ENCODE measurements at places on chromosomes 6 and 20.

GRCh38 chr20:12291386-12291785 lies 373.7 kb downstream of the BTBD3 start:
- no peak for DNase-seq

DNA sequence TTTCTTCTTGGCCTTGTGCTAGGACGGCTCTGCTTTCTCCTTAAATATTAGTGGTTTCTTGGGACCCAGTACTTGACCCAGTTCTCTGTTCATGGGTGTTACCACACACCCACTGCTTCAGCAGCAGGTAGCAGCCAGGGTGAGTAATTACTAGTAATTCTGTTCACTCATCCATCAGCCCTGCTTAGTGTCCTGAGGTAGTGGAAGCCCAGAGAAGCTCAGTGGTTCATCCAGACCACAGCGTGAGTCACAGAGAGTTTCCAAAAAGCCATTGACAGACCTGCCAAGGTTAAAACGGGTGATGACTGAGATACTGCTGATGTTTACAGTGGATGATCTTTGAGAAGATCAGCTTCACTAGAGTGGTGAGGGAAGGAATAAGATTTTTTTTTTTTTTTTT lies 51.7 kb upstream of the HINT3 start:
- DNase-seq = no peak

DNA sequence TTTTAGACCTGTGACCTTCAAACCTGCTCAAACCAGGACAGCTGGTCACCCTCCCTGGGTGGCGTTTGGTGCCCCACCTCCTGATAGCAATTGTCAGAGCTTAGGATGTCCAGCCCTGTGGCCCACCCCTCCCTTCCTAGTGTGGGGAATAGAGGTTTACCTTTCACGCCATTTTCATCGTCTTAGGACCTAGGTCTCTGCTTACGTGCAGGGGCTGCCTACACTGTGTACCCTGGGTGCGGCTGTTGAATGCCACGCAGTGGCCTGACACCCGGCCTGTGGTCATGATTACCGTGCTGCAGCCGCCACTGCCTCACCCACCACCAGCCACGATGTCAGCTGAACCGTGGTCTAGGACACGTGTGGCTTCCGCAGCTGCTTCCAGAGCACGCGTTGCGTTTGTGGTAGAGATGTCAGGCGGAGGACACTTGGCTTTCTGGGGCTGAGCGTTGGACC lies 157.3 kb downstream of the DTNBP1 start:
- DNase-seq = no peak

DNA sequence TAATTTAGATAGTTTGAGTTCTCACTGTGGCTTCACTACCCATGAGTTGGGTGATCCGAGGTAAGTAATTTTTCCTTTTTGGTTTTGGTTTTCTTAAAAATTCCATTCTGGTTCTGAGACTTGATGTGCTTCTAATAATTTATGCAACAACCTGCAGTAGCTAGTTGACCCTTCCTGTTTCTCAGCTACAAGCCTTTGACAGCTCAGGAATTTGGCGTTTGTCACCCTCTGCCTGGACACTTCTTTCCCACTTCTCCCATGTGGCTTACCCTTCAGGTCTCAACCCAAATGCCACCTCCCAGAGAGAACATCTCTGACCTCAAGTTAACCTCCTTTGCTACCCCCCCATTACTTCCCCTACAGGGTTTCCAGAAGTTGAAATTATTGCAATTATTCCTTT lies 49.7 kb upstream of the TSHZ2 start:
- DNase-seq = no peak

GRCh38 chr6:100194535-100194934 lies 200.5 kb upstream of the MCHR2 start:
- DNase-seq = no peak

GRCh38 chr6:1065986-1066385 lies 245.9 kb upstream of the FOXQ1 start:
- no peak for DNase-seq

- DNase-seq = no peak
Observed at GRCh38 chr6:4672772-4673171, 103.4 kb upstream of the CDYL start.

DNA sequence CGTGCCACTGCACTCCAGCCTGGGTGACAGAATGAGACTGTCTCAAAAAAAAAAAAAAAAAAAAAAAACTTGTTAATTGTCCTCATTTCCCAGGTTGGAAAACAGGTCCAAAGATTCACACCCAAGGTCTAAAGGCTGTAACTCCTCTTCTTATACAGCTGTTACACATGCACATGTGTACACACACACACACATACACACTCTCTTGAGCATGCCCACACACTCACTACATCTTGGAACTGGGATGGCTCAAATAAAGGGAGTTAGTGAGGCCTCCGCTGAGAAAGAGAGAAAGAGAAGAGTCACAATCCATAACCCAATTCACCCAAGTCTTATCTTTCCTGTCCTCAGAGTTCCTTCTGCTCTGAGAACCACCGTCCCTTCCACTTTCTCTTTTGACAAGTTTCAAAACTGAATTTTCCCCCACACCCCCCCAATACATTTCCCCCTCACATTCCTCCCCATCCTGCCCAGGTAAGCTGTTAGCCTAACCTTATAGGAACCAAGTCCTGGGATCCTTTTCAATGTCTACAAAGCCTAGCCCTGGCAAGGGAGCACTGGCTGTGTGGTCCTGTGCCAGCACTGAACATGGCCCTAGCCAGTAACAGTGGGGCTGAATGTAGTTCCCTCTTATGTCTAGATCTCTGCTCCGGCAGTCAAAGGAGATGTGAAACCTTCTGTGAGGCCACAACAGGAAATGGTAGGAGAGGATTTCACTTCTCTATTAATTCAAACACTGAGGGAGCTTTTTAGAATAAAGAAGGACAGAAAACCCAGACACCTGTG lies 3.2 kb upstream of the HLA-DMB start:
- no peak for DNase-seq

- DNase-seq = no peak
Observed at GRCh38 chr20:34222208-34222607, 19.0 kb upstream of the ASIP start.

DNA sequence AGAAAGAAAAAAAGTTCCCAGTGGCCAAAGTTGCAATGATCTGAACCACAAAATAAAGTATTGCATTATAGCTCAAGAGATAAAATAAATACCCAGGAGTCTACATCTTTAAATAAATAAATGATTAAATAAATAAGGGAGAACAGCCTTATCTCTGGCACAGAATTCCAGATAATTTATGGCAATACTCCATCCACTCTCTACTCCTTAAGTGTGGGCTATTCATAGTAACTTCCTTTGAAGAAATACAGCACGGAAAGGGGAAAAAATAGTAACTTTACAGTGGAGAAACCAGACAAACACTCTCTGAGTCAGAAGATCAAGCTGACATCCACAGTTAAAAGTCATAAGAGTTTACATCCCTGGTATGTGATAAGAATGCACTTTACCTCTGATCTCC lies 11.6 kb downstream of the AURKA start:
- no peak for DNase-seq

GRCh38 chr6:27128311-27129094 lies 119.0 kb upstream of the PRSS16 start:
- no peak for DNase-seq

DNA sequence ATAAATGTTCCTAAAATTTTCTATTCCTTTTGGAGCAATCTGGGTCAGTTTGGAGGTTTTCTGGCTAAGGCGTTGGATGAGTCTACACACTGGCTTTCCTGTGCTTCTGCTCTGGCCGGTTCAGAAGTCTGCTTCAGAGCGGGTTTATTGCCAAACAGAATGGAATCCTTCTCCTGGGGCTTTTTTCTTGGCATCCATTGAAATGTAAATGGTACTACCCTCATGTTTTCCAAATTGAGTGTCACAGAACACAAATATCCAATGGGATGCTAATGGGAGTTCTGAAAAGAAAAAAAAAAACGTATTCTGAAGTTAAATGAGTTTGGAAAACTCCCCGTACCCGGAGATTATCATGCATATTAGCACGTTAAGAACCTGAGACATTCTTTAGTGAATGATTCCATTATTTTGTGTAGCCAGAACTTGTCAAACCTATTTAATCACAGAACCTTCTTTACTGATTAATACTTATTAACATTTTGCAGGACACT lies 930.3 kb downstream of the QKI start:
- DNase-seq = no peak

DNA sequence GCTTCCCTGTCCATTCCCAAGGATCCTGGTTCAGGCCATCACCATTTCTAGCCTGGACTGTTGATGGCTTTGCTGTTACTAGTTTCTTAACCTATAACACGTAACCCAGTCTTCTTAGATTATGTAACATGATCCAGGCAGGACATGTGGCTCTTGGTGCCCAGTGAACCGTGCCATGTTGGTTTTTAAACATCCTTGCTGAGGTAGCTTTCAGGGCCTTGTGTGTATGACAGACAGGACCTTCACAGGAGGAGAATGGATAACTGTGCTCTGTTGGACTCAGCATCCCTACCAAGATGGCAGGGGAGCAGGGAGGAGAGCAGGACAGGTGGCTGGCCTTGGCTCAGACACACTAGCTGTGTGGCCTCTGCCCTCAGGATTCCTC lies 46.8 kb downstream of the PANK2 start:
- no peak for DNase-seq

DNA sequence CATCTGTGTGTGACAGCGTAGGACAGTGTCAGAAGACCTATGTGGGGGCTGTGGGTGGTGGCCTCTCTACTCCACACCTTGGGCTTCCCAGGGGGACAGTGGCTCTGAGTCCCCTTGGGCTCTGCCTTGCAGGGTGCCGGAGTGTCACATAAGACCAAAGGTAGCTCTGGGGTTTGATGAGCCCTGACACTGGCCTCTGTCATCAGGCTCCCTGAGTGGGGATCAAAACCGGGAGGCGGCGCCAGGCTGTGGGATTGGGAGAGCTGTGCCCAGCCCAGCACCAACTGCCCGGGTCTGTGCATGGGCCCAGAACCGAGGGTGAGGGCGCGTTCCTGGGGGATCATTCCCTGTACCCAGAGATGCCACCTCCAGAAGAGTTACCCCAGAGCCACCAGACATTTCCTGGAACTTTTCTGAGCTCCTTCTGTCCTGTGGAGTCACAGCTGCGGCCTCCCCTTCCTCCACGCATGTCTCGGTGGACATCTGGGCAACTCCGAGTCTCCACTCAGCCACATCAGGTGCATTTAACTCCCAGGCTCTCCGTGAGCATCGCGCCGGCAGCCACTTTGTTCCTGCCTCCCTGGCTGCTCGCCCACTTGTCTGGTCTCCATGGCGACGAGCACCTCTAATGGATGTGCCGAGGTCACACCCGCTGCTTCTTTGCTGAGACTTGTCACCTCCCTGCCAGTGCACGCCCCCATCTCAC lies 94.7 kb downstream of the TMEM242 start:
- no peak for DNase-seq

DNA sequence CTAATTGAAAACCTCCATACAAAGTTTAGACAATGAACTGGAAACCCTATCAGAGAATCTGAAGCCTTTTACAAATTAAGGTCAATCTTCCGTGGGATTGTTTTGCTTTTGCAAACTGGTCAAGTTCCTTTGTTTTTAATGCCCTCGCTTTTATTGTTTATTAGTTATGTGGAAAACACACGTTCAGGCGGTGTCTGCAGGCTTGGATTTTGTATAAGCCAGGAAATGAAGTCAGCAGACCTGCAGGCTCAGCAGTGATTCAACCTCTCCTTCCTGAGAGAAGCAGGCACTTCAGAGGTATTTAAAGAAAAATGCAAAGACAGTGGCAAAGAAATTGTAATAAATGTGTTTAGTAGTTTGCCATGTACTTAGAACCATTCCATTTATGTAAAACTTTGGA lies 103.4 kb upstream of the PDE10A start:
- no peak for DNase-seq

DNA sequence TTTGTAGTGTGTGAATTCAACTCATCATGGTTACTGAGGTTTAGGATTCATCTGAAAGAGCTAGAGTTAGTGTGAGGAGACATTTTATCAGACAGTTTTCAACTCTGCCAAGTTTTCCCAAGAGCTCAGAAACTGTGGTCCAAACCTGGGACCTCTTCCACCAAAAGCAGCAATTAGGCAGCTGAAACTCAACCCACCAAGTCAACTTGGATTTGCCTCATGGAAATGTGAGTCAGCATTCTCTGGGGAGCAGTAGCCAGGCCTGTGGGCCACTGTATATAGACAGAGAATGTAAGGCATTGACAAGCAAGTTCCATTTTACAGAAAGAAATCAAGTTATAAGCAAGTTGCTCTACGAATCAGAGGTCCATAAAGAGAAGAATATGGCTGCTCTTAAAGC lies 178.8 kb upstream of the HDDC2 start:
- DNase-seq = no peak

DNA sequence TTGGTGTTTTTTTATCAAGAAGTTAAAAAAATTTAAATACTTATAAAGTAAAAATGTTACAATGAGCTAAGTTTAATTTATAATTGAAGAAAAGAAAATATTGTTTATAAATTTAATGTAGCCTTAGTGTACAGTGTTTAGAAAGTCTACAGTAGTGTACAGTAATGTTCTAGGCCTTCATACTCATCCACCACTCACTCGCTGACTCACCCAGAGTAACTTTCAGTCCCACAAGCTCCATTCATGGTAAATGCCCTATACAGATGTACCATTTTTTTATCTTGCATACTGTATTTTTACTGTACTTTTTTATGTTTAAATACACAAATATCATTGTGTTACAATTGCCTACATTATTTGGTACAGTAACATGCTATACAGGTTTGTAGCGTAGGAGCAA lies 26.0 kb downstream of the HTR1E start:
- no peak for DNase-seq

DNA sequence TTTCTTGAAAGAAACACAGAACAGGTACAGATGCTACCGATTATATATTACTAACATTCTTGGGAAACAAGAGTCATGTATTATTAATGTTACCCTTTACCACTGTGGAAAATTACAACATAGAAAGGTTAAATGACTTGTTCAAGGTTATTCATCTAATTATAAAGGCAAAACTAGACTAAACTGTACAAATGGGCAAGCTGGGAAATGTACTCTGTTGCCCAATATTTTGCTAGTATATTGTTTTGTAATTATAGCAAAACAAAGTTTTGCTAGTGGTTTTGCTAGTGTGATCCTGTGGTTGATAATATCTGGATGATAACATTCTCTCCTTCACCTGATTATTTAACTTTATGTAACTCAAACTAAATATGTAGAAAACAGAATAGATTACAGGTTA lies 96.5 kb downstream of the TINAG start:
- DNase-seq = no peak

Measured in right kidney (tissue), 9 donors.